K562 (cell line): ENCODE measurements at places on chromosomes 12 and 14. TPM values are rescaled to one million over a fixed set of nuclear protein-coding genes. Genes with fewer than 3 reads are reported as not detected.

Gene KCNJ8
- 1.3 and 1.5 TPM in 2 replicates for total RNA-seq

Gene GLS2
- total RNA-seq: not detected in 2 replicates

Gene TAS2R30
- total RNA-seq: 0.87 and 0.93 TPM in 2 replicates

Gene GNB3
- total RNA-seq: 3.4 and 4.5 TPM in 2 replicates

Gene TAS2R31
- 1.0 and 1.1 TPM in 2 replicates for total RNA-seq

Gene KIF26A
- total RNA-seq: 0.02 and 0.04 TPM in 2 replicates

Gene ZNF839
- 6.6 and 8.4 TPM in 2 replicates for total RNA-seq

Gene CYP46A1
- total RNA-seq: not detected in 2 replicates

Gene SAMD15
- 0.11 and 0.22 TPM in 2 replicates for total RNA-seq

Gene ATP6V1D
- total RNA-seq: 30.4 and 36.6 TPM in 2 replicates

Gene SLC6A15
- total RNA-seq: not detected in 2 replicates

Gene GSC
- not detected in 2 replicates for total RNA-seq

Gene P2RX2
- not detected in 2 replicates for total RNA-seq

Gene OTX2
- not detected in 2 replicates for total RNA-seq

- H3K4me3 ChIP-seq: no peak overlapping the region
- H3K27ac ChIP-seq: no peak overlapping the region
- no peak for DNase-seq
- peaks cover 22% of the 10 kb centered on the region for H3K4me1 ChIP-seq
- 0 out of 3 replicates have a peak, but pooled peaks cover 5% of the 10 kb centered on the region for H3K36me3 ChIP-seq
- H3K27me3 ChIP-seq: no peaks in the 10 kb centered on the region
These were observed 32.2 kb downstream of the TESC start for GRCh38 chr12:117067016-117067415.

DNA sequence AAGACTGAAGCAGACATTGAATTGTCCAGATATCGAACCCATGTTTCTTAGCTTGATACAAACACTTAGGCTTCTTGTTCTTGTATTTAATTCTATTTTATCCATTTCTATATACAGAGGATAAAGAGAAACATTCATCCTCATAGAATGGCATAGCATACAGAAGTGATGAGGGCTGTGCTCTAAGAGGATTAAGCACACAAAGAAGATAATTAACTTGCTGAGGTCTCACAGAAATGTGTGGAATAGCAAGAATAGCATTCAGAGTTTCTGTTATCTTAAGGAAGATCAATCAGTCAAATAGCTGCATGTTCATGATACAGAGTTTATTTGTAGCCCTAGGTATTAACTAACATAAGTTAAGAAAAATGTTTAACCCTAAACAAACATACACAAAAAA lies 27.3 kb upstream of the STRAP start:
- H3K27ac ChIP-seq: no peak overlapping the region
- no peak for DNase-seq
- H3K4me1 ChIP-seq: no peaks in the 10 kb centered on the region
- no peaks in the 10 kb centered on the region for H3K27me3 ChIP-seq
- no peak overlapping the region for H3K4me3 ChIP-seq
- no peaks in the 10 kb centered on the region for H3K36me3 ChIP-seq

- H3K27me3 ChIP-seq: no peaks in the 10 kb centered on the region
- peaks cover 31% of the 10 kb centered on the region; the same call in 2 of the 3 replicates for H3K36me3 ChIP-seq
- DNase-seq: peak; percentile 83
- no peak overlapping the region for H3K4me3 ChIP-seq
These were observed 6.9 kb downstream of the PABPN1 start for GRCh38 chr14:23327947-23328744.

- DNase-seq: no peak
- H3K27me3 ChIP-seq: peaks cover 28% of the 10 kb centered on the region
- no peak within 1 kb of the TSS for H3K4me3 ChIP-seq
- no peaks in the 10 kb centered on the region for H3K4me1 ChIP-seq
These were observed at the start of gene NTN4 for GRCh38 chr12:95790033-95790916. NTN4 (minus strand) TSS chr12:95790764; CDS start chr12:95790309, 455 bp downstream.

DNA sequence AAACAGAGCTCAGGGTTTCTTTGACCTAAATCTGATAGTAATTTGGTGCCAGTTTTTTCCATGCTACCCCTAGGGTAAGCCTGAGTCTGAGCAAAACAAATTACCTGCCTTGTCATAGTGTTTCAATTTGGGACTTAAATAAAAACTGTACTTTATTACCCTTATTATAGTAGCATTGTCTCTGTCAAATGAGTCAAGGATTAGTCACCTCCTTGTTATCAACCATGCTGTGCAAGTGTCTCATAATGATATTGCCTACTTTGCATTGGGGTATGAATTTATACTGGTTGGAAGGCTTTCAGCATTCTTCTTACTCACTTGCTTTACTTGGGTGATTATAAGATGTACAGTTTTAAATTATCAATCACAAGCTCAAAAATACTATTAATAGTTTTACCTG lies 380.0 kb downstream of the LRFN5 start:
- no peaks in the 10 kb centered on the region for H3K27me3 ChIP-seq
- no peaks in the 10 kb centered on the region for H3K36me3 ChIP-seq
- no peak overlapping the region for H3K27ac ChIP-seq
- H3K4me3 ChIP-seq: no peak overlapping the region
- H3K4me1 ChIP-seq: no peaks in the 10 kb centered on the region
- DNase-seq: no peak

GRCh38 chr14:38799671-38800070 lies 303.4 kb downstream of the SEC23A start:
- H3K27me3 ChIP-seq: no peaks in the 10 kb centered on the region
- no peaks in the 10 kb centered on the region for H3K36me3 ChIP-seq
- DNase-seq: no peak
- H3K4me1 ChIP-seq: no peaks in the 10 kb centered on the region

DNA sequence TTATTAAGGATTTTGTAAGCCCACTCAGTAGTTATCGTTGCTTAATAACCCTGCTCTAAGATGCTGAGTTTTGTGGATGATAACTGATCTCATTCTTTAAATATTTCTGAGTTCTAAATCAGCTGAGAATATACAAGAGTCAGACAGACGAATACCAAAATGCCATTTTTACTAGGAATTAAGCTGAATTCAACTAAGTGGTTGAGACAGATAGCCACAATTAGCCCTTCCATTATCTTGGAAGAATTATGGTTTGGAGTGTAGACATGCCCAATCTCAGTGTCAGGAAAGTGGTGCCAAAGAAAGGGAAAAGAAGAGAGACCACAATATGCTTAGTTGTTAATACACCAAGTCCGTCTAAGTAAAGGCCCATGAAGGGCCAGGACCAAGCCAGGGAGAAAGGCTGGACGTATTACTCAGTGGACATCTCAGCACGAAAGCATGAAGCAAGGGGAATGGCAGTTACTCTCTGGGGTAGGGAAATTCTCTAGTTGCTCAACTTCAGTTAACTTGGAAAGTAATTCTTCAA lies 58.6 kb downstream of the KCNA5 start:
- no peaks in the 10 kb centered on the region for H3K4me1 ChIP-seq
- H3K27ac ChIP-seq: no peak overlapping the region
- H3K27me3 ChIP-seq: no peaks in the 10 kb centered on the region; the same call in 1 of the 2 replicates
- no peaks in the 10 kb centered on the region for H3K36me3 ChIP-seq
- DNase-seq: no peak
- H3K4me3 ChIP-seq: no peak overlapping the region

- H3K4me3 ChIP-seq: no peak overlapping the region
- H3K27me3 ChIP-seq: no peaks in the 10 kb centered on the region
- no peaks in the 10 kb centered on the region for H3K4me1 ChIP-seq
These were observed 46.6 kb upstream of the ESRRB start for GRCh38 chr14:76329154-76329928.

GRCh38 chr12:101599771-101600484 lies 5.2 kb downstream of the MYBPC1 start:
- no peak overlapping the region for H3K27ac ChIP-seq
- H3K36me3 ChIP-seq: no peaks in the 10 kb centered on the region
- no peaks in the 10 kb centered on the region for H3K27me3 ChIP-seq
- no peaks in the 10 kb centered on the region for H3K4me1 ChIP-seq

DNA sequence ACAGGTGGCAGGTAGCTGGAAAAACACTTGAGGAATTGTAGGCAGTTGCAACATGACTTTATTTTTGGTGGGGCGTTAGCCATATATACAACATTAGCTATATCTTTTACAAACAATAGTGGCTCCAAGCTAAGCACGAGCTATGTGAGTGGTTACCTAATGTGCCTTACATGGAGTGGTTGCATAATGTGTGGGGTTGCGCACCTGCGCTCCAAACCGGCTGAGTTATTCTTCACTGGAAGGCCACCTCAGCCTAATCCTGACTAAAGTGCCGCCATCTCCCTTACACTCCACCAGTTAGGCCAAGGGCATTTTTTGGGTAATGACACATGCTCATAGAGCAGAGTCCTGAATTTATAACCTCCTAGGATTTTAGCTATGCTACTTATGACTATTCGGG lies 31.8 kb upstream of the G2E3 start:
- no peak overlapping the region for H3K27ac ChIP-seq
- no peaks in the 10 kb centered on the region for H3K27me3 ChIP-seq
- H3K36me3 ChIP-seq: no peaks in the 10 kb centered on the region
- peak; percentile 8 for DNase-seq
- H3K4me3 ChIP-seq: no peak overlapping the region
- H3K4me1 ChIP-seq: no peaks in the 10 kb centered on the region

GRCh38 chr14:56686416-56686815 lies 106.8 kb downstream of the TMEM260 start:
- no peaks in the 10 kb centered on the region for H3K36me3 ChIP-seq
- no peak for DNase-seq
- no peaks in the 10 kb centered on the region for H3K4me1 ChIP-seq

GRCh38 chr12:51244269-51244668 lies 5.6 kb downstream of the DAZAP2 start:
- peaks cover 36% of the 10 kb centered on the region for H3K4me1 ChIP-seq
- no peaks in the 10 kb centered on the region for H3K27me3 ChIP-seq
- DNase-seq: no peak
- H3K36me3 ChIP-seq: peaks cover 66% of the 10 kb centered on the region
- no peak overlapping the region for H3K4me3 ChIP-seq
- H3K27ac ChIP-seq: no peak overlapping the region

DNA sequence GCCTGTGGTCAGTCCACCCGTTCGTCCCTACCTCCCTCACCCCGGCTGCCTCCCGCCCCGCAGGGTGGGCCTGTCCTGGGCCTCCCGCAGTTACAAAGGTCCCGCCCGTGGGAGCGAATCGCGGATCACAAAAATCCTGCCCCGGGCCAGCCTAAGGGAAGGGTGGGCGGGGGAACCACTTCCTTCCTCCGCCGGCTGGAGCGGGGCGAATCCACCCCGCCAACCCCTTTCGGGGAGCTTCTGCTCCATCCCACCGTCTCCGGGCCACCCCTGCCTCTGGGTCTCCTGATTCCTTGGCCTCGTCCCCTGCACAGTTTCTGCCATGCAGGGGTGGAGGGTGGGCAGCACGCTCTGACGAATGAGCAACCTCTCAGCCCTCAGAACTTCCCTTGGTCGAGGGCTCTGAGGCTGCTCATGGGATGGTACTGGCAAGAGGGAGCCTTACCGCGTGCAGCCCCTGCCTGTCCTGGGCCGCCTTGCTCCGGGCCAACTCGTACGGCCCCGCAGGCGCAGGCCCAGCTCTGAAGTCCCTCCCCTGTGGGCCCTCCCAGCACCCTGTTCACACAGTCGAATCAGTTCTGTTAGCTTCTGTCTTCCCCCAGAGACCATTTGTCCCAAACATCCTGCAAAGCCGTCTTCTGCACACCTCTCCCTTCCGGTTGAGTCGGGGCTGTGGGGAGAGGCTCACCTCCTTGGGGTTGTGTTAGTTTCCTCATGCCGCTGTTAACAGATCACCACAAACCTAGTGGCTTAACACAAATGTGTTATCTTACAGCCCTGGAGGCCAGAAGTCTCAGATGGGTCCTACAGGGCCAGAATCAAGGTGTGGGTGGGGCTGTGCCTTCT lies 589 bp upstream of the HVCN1 start:
- H3K4me3 ChIP-seq: no peak overlapping the region
- 0 out of 3 replicates have a peak overlapping the region, but pooled peaks have one; percentile 5 for H3K27ac ChIP-seq
- no peaks in the 10 kb centered on the region for H3K36me3 ChIP-seq
- peak; percentile 38 for DNase-seq

- no peak for DNase-seq
- no peak overlapping the region for H3K27ac ChIP-seq
- no peaks in the 10 kb centered on the region for H3K4me1 ChIP-seq
- H3K27me3 ChIP-seq: peaks cover 22% of the 10 kb centered on the region
- no peaks in the 10 kb centered on the region for H3K36me3 ChIP-seq
These were observed 160.6 kb downstream of the KTN1 start for GRCh38 chr14:55740649-55740989.

- H3K36me3 ChIP-seq: no peaks in the 10 kb centered on the region
- no peak overlapping the region for H3K27ac ChIP-seq
- no peak overlapping the region for H3K4me3 ChIP-seq
- DNase-seq: no peak
- H3K4me1 ChIP-seq: no peaks in the 10 kb centered on the region; the same call in 1 of the 3 replicates
These were observed 16.8 kb downstream of the PLXNC1 start for GRCh38 chr12:94165138-94165537.

DNA sequence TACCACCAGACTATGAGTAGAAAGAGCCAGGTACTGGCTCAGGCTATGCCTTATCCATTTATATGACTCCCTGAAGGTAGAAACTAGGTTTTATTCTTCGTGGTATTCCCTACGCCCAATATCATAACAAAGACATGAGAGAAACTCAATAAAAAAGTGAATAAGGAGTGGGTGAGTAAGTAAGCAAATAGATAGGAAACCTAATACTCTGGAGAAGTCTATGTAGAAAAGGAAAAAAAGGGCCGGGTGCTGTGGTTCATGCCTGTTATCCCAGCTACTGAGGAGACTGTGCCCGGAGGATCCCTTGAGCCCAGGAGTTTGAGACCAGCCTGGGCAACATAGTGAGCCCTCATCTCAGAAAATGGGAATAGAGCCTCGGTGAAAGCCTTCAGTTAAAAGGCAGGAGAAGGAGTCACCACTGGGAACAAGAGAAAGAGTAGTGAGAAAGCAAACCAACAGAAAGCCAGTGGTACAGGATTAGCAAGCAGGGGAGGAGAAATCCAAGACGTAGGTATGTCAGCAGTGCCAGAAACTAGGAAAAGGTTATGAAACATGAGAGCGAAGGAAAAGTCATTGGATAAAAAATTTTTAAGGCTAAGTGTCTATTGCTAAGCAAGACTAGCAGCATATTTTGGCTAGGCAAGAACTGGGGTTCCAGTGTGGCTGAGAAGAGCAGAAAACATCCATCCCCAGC lies 6.0 kb upstream of the OR6J1 start:
- no peak overlapping the region for H3K4me3 ChIP-seq
- H3K27ac ChIP-seq: no peak overlapping the region
- no peak for DNase-seq
- H3K36me3 ChIP-seq: no peaks in the 10 kb centered on the region

DNA sequence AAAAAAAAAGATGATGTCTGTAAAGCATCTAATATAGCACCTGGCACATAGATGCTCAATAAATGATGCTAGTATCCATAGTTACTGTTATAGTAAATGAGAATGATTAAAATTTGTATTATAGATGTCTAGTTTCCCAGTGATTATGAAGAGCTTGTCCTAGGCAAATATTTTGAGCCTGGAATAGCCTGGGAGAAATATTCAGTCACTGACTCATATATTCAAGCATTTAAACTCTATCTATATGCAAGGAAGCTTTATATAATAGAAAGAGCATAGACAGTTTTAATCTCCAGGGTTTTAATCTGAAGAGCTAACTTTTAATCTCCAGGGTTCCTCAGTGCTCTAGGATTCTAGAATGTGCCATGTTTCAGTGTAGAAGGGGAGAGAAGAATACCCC lies 91.5 kb upstream of the VASH1 start:
- no peak overlapping the region for H3K27ac ChIP-seq
- no peaks in the 10 kb centered on the region for H3K36me3 ChIP-seq
- peaks cover 15% of the 10 kb centered on the region for H3K27me3 ChIP-seq
- no peaks in the 10 kb centered on the region; the same call in 1 of the 2 replicates for H3K4me1 ChIP-seq
- no peak overlapping the region for H3K4me3 ChIP-seq

GRCh38 chr12:39176356-39176755 lies 266.6 kb downstream of the KIF21A start:
- no peak overlapping the region for H3K27ac ChIP-seq
- no peaks in the 10 kb centered on the region for H3K4me1 ChIP-seq
- no peak for DNase-seq

- H3K27me3 ChIP-seq: 0 out of 3 replicates have a peak, but pooled peaks cover 2% of the 10 kb centered on the region
- no peak overlapping the region for H3K4me3 ChIP-seq
- DNase-seq: no peak
- H3K27ac ChIP-seq: no peak overlapping the region
- no peaks in the 10 kb centered on the region for H3K36me3 ChIP-seq
These were observed 106.9 kb upstream of the CPM start for GRCh38 chr12:69039911-69040310.
